HTR-8/SVneo (cell line): ENCODE measurements at places on chromosomes 1 and 21.

- no peak for DNase-seq
Observed at GRCh38 chr21:25845729-25846256, 111.0 kb downstream of the GABPA start.

DNA sequence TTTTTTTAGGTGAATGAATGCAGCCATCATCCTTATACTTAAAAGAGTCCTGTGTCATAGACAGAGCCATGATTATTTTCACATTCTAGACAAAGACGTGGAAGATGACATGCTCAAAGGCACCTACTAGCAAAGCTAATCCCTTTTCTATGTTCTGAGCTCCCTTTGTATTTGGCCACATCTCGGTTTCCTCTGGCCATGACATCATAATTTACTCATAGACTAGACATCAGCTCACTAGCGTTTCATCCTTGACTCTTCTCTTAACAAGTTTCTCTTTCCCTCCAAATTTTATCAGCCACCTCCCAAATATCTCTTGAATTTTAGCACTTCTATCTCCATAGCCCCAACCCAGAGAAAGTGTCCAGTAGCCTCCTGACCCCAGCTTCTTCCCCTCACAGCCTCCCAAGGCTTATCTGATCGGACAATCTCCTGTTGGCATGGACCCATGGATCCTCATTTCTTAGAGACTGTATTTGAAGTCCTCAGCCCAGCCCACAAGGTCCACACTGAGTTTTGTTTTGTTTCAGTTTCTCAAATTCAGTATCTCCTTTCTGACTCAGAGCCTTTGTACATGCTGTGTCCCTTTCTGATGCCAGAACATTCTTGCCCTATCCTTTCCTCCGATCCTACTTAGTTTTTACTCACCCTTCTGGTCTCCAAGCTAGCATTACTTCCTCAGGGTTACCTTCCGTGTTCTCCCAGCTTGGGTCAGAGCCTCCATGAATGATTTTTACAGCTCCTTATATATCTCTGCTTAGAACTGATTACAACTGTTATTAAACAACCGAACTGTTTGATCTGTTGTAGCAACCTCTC, 33.0 kb upstream of the EPS8L3 start:
- no peak for DNase-seq

DNA sequence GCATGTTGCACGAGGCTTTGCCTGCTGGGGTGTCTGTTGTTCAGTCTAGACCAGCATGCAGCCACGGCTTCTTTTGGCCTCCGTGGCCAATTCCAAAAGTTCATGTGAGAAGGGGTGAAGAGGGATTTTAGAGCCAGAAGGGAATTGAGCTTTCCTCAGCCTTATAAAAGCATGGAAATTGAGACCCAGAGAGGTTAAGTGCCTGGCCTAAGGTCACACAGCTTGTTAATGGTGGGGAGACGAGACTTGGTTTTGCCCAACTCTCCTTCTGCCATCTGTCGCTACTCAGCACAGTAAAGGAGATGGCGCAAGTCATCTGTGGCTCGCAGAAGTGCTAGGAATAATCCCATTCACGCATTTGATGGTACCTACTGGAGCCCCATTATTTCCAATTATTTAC, 25.7 kb downstream of the ZBTB18 start:
- DNase-seq, result no peak

DNA sequence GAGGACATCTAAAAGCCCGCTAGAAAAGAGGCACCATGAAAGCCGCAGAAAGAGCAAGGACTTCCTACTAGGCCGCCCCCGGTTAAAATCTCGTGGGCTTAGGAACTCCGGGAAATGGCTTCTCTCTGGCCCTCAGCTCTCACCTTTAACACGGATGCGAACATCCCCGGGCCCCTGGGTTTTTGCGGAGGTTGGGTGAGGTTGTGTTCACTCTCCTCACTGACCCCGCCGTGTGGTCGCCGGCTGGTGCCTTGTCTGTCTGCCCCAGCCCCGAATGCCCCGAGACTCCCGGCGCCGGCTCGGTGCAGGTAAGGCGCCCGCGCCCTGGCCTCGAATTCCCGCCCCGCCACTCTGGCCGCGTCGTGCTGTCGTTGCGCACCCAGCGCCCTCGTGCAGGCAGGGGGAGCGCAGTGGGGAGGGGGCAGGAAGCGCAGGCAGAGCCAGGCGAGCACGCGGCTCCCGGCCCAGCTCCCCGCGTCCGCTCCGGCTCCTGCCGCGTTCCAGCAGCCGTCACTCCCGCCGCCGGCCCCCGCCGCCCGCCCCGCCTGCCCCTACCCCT, at the start of gene SHISAL2A:
Gene SHISAL2A (plus strand): TSS at position 437 of the 559 bp plus-strand sequence. CDS start 326 bp downstream, outside the sequence.
- no peak for DNase-seq

- no peak for DNase-seq
Observed at GRCh38 chr1:156356262-156356874, 12.6 kb upstream of the RHBG start.

DNA sequence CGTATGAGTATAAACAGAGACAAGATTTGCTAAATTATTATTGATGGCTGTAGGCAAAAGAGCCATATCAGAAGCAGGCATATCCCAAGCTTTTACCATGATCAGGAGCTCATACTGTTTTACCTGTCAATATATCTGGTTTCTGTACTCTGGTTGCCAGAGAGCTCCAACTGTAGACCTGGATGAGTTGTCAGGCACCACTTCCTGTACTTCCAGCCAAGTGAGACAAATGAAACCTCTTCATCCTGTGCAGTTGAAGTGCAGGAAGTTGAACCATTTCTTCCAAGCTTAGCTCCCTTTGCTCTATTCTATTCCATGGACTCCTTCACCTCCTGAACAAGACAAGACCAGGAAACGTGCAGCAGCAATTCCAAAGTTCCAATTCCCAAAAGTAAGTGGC, 115.6 kb downstream of the ZNF281 start:
- no peak for DNase-seq

DNA sequence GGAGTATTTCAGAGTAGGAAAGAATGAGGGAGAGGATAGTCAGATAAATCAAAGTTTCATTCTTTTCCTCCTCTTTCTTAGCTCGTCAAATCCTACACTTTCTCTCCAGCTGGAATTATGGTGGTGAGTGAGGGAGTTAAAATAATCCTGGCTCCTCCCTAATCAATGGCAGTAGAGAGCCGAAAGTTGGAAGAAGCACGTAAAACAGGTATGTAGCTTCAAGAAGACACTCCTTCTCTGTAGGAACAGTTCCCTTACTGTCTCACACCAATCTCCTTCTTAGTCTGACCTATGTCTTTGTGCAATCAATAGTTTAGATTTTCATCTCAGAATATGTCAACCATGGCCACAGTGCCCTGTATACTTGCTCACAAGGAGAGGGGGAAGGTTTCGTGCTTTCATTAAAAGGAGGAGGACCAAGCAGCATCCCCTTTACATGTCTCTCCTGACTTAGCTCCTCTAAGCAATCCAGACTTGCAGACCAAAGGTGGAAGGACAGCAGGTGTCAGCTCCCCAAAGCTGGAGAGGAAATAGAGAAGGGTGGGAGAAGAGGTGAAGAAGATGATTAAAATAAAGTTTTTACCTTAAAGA, 878 bp downstream of the MINDY1 start:
- no peak for DNase-seq

GRCh38 chr1:231757101-231757404, 130.5 kb downstream of the DISC1 start:
- DNase-seq, result no peak

DNA sequence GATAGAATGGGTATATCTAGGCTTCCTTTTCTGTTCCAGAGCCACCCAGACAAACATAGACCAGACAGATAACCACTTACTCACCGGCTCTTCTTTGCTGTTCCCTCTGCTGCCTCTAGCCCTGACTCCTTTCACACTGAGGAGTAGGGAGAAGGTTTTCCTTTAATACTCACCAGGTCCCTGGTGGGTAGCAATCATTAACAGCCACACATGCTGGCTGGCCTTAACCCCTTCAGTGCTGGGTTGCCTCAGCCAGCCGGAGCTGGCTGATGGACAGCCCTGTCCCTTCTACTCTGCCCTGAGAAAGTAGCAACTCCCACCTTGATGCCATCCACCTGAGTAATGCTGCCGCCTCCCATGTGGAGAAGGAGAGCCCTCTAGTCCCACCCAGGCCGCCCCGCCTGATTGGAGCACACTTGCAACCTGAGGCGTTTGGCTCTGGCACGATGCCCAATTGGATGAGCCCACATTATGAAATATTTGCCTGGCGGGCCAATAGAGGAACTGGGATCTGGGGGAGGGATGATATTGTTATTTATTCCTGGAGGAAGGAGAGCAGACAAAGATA, 71.6 kb downstream of the PLEKHA6 start:
- peak; percentile 46 for DNase-seq

- DNase-seq, result no peak
Observed at GRCh38 chr1:174742805-174743653, 256.7 kb upstream of the CACYBP start.

GRCh38 chr1:180954005-180954800, 41.5 kb downstream of the KIAA1614 start:
- DNase-seq, result no peak

GRCh38 chr1:117244971-117245370, 34.2 kb upstream of the VTCN1 start:
- no peak for DNase-seq

DNA sequence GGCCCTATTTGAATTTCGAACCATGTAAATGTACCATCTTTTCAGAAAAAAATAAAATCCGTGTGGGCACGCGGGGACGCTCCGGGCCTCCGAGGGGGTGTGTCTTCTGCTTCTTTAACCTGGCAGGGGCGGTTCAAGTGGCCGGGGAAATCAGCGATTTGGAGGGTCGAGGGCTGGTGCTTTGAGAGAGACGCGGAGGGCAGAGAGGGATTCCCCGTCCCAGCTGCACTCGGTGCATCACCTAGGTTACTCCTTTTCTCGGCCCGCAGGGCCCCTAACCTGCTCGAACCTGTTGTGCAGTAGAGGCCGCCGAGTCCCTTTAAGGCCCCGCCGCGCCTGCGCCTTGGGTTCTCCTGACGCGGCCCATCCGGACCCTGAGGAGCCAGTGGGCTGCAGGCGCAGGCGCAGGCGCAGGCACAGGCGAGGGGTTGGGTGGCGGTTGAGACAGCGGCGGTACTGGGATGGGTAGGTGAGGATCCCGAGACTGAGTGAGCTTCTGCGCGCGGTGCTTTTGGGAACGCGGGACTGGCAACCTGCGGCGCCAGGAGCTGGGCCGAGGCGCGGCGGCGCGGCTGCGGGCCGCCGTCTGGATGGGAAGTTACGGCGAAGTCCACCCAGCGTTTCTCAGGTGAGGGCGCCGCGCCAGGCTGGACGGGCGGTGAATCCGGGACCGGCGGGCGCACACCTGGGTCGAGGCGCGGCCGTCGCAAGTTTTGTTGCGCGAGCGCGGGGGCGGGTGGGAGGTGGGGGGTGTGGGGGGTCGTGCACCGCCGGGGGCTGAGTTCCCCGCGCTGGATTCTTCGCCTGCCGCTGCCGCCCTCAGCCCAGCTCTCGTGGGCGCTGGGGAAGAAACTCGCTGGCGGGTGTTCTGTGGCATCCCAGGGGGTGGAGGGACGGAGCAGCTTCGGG, at the start of gene NBPF3:
Gene NBPF3 (plus strand): TSS at position 417 of the 909 bp plus-strand sequence. CDS start 4,950 bp downstream, outside the sequence.
- DNase-seq, result peak; percentile 80

GRCh38 chr1:95168761-95169351, 51.7 kb downstream of the TLCD4 start:
- no peak for DNase-seq

- DNase-seq, result no peak
Observed at GRCh38 chr1:53362270-53362669, 34.4 kb upstream of the LRP8 start.

DNA sequence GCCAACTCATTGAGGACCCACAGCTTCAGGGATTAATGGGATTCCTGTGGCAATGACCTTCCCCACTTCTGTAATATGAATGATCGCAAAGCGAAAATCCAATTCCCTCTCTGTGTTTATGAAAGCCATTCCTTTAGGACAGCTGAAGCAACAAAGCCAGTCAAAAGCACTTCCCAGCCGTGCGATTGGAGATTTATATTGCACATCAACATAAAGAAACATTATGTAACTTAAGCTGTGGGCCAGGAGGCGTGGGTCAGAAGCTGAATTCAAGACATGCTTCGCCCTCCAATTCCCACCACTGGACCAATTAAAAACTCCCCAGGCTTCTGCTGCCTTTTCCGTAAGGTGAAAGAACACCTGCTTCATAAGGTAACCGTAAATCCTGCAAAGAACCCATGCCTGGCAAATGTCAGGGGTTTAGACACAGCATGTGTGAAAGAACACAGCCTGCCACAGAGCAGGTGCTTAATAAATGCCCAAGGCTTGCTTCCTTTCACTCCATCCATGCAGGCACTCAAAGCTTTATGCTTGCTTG, 138.9 kb upstream of the SOD1 start:
- DNase-seq, result no peak

DNA sequence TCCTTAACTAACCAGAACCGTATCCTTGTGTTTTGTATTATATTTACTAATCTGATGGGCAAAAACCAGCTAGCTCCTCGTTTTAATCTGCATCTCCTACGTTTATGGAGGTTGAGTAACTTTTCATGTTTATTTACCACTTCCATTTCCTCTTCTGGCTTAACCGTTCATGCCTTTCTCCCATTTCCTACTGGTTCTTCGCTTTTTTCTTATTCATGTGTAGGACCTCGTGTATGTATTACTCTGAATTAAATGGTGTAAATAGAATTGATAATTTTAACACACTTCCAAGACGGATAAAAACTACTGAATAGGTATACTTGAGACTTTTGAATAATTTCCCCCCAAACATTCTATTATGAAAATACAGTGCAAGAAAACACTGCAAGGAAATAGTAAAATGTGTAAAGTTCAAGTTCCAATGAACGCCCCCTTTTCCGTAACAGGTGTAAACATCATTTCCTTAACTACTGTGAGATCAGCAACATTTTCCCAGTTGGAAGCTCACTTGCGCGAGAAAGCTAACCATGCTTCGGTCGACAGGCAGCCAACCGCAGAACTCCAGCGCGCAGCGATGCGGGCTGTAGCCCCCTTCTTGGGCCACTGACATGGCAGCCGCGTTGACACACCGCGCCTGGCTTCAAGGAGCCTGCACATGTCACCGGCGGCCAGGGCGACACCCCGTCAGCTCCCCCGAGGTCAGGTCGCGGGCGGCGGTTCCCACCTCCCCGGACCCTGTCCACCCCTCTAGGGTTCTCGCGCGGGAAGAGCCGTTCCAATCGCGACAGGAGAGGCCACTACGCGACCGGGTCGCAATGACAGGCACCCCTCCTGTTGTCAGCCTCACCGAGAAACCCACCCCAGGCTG, 816 bp downstream of the EDEM3 start:
- DNase-seq, result no peak

DNA sequence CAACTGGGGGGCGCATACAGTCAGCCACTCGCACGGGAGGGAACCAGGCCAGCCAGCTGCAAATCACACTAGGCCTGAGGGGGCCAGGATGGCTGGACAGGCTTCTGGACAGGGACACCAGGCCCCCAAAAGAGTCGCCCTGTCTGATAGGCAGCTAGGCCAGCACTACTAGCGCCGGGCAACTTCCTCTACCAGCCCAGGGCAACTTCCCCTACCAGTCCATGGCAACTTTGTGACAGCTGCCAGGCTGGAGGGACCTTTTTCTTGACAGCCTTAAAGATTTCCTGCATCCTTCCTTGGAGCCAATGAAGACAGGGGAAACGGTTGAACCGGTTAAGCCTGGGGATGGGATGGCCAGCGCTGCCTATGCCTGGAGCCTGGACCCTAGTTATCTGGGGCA, 5.1 kb downstream of the IFFO2 start:
- no peak for DNase-seq
